ENCODE measurements at places on chromosomes 3 and 15.

DNA sequence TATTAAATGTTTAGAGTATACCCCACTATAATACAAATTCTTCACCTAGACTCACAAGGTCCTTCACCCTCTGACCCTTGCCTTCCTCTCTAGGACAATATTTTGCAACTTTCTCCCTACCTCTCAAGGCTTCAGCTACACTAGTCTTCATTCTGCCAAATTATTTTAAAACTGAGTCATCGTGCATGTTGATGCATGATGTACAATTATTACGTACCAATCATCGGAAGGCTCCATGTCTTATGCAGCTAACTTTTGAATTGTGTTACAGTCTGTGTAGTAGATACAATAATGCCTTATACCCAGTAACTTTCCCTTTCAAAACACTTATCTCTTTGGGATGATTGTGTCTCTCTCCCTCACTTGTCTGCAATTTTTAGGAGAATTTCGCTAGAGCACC, 98.5 kb upstream of the ROBO2 start:
- no peak for DNase-seq

DNA sequence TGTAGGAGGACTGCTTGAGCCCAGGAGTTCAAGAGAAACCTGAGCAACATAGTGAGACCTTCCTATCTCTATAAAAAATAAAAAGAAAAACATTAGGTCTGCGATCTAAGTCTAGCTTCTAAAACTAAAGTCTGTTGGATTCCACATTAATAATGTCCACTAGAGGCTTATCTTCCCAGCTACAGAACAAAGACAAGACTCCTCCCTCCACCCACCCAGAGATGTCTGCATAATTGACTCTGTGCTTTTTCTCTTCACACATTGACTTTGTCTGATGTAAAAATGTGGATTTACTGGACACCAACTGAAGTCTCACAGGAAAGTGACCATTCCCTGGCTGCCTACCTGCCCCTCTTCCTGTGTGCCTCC, 91.8 kb downstream of the ATP10A start:
- DNase-seq: no peak

GRCh38 chr15:85581495-85581894, 201.1 kb downstream of the AKAP13 start:
- peak; percentile 64 for DNase-seq

GRCh38 chr3:53820084-53820483, 26.1 kb downstream of the CHDH start:
- DNase-seq: no peak

GRCh38 chr3:61719278-61719977, 158.1 kb downstream of the PTPRG start:
- DNase-seq: no peak

DNA sequence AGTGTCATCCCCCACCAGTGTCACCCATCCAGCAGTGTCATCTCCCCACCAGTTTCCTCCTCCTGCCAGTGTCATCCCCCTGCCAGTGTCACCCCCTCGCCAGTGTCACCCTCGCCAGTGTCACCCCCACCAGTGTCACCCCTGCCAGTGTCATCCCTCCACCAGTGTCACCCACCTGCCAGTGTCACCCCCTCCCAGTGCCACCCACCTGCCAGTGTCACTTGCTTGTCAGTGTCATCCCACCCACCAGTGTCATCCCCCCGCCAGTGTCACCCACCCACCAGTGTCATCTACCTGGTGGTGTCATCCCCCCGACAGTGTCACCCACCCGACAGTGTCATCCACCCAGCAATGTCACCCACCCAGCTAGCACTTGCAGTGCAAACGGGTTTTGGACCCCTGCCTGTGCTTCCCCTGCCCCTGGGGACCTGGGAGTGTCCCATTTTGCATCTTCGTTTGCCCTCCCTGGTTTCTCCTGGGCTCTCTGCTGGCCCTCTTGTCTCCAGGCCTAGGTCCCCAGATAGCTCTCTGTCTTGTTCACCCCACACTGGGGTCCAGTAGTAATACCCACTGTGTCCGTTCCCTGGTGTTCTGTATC, 99.8 kb upstream of the PRR20G start:
- no peak for DNase-seq

- no peak for DNase-seq
Measured at GRCh38 chr3:113968986-113969385, 21.2 kb downstream of the ZDHHC23 start.

GRCh38 chr3:58471025-58471887, 20.6 kb upstream of the KCTD6 start:
- DNase-seq: peak; percentile 64

GRCh38 chr15:92460023-92460422, 66.3 kb downstream of the ST8SIA2 start:
- DNase-seq: no peak

DNA sequence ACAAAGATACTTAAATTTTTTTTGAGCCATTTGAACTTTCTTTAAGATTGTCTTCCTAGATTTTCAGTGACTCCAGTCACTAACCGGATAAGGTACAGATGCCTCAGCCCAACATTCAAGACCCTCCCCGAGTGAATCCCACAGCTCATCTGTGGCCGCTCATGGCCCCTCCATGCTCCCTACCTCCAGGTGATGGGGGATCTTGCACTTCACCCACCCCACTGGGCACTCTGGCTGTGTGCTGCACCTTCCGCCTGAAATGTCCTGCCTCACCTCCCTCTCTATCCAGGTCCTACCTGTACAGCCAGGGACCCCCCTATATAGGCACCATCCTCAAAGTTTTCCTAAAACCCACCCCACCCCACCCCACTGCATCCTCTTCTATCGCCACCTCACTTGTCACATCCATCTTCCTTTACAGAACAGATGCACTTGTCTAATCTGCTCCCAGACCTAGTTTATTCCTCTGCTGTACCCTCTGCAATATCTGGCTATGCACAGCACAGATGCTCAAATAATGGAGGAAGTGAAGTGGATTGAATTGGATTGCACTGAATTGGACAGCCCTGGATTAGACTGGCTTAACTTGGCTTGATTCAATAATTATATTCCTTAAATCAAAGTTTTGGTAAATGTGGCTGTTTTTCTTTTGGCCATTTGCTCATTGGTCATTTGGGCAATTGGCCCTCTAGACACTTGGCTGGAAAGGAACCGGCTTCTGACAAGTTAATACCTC, 24.5 kb downstream of the NTRK3 start:
- no peak for DNase-seq

DNA sequence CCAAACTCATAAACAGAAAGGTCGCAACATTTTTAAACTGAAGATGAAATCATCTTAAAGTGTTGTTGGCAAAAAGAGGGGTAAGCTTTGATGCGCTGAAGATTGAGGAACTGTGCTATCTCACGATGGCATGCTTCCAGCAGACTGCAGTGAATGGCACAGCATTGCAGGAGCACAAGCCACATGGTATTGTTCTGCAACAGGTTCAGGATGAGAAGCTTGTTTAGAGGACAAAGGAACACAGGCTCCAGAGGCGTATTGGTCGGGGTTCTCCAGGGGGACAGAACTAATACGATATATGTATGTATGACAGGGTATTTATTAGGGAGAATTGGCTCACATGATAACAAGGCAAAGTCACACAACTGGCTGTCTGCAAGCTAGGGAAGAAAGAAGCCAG, 13.8 kb upstream of the PLD1 start:
- no peak for DNase-seq

- DNase-seq: no peak
Measured at GRCh38 chr3:81782585-81782984, 21.1 kb upstream of the GBE1 start.

GRCh38 chr3:3356846-3357245, 177.4 kb upstream of the CRBN start:
- no peak for DNase-seq

GRCh38 chr3:168914662-168915061, 748.9 kb downstream of the MECOM start:
- DNase-seq: no peak

DNA sequence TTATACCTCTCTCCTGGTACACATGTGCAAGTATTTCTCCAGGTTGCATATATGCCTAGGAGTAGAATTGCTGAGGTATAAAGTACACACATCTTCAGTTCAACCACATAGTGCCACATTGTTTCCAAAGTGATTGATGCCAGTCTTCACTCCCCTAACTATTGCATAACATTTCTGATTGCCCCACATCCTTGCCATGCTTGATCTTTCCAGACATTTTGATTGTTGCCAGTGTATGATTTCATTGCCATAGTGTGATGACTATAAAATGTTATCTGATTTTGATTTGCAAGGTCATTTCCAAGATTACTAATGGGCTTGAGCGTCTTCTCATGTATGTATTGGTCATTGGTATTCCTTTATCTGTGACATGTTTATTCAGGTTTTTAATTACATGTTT, 61.1 kb upstream of the MLF1 start:
- no peak for DNase-seq

- DNase-seq: no peak
Measured at GRCh38 chr3:177842743-177843734, 645.8 kb upstream of the TBL1XR1 start.

GRCh38 chr3:197801891-197802778, 11.1 kb downstream of the LRCH3 start:
- no peak for DNase-seq

Measured in transverse colon (tissue), 4 donors.